GM23338 (cell line): ENCODE measurements at places on chromosomes 7 and 10. TPM values are rescaled to one million over a fixed set of nuclear protein-coding genes. Genes with fewer than 3 reads are reported as not detected.
A peak's percentile ranks its signal among the peaks of the same experiment; 100 is the strongest.

DNA sequence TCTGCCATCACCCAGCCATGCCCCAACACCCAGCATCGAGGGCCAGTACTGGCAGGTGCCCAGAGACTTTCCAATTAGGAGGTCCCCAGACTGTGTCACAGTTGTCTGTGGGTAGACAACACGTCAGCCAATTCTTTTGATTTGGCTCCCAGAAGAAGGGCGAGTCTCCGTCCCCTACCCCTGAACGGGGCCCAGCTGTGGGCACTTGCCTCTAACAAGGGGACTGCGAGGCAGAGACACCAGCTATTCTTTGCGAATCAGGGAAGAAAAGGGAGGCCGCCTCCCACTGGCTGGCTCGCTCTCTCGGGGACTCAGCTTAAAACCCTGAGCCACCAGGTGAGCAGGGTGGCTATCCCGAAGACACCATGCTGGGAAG, 167.3 kb downstream of the USP6NL start:
- H3K27me3 ChIP-seq: no peaks in the 10 kb centered on the region
- DNase-seq: no peak
- H3K4me3 ChIP-seq: no peak overlapping the region
- H3K4me1 ChIP-seq: peaks cover 28% of the 10 kb centered on the region

DNA sequence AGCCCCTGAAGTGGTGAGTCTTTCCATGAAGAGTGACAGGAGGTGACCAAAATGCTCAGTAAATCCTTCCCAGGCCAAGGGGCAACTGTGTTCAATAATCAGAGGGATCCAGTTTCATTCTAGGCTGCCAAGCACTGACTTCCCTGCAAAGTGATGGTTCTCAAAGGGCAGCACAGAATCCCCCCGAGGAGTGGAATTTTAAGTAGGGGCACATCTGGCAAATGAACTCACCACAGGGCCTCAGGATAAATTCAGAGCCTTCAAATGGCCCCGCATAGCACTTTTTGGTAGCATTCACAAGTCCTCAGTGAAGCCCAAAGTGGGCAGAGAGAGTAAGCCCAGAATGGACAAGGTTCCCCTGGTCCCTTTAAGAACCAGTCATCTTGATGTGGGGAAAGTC, 602.5 kb downstream of the GRID1 start:
- no peaks in the 10 kb centered on the region; the same call in 1 of the 2 replicates for H3K36me3 ChIP-seq
- no peaks in the 10 kb centered on the region for H3K27me3 ChIP-seq
- H3K4me1 ChIP-seq: no peaks in the 10 kb centered on the region
- no peak overlapping the region for H3K27ac ChIP-seq

DNA sequence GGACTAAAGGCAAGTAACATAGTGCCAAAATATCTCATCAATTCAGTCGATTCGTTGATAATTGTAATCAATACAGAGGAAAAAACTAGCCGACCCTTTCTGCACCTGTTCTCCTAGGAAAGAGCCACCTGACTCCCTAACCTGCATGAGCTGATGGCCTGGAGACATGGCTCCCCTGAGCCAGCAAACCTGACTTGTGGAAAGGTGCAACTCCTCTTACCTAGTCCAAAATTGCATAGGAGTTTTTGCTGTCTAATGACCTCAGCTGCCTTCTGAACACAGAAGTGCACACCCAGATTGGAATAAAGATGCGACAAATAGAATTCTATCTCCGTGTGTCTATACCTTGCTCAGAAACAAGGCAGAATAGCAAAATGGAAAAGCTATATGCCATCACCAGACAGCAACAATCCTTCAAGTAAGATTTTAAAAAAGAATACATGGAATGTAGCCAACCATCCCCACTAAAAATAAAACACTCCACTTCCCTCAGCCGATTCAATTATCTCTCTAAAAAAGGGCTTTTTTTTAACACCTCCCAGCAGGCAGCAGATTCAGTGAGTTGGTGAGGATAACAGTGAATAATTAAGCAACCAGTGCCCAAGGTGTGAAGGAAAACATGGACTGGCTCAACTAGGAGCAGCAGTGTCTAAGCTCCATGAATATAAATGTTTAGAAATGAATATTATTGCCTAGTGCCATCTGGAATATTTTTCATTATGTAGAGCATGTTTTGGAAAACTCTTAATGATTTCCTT, 26.6 kb upstream of the LMTK2 start:
- no peaks in the 10 kb centered on the region for H3K27me3 ChIP-seq
- no peaks in the 10 kb centered on the region for H3K36me3 ChIP-seq
- H3K4me3 ChIP-seq: no peak overlapping the region
- DNase-seq: no peak

DNA sequence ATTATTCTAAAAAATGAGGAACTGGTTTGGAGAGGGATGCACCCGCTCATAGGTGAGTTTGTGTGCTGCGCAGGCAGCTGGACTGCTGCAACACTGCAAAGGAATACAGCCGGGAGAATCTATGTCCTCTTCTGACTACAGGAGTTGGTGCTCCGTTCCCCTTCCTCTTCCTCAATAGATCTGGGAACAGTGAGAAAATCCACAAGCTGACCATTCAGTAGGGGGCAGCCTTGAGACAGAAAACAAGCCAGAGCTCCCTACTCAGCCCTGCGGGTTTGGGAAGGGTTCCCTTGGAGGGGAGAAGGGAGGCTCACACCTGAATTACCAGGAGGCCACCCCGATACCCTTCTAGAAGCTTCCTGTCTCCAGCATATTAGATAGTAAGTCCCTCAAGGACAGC, 87.3 kb upstream of the FOXI2 start:
- no peaks in the 10 kb centered on the region for H3K27me3 ChIP-seq
- peak; percentile 88 for DNase-seq
- no peak overlapping the region for H3K4me3 ChIP-seq

RBM48 gene
- 8.8 and 9.8 TPM in 2 replicates for total RNA-seq

FAM180A gene
- not detected in 2 replicates for total RNA-seq

- no peak overlapping the region for H3K27ac ChIP-seq
- H3K27me3 ChIP-seq: no peaks in the 10 kb centered on the region
- no peaks in the 10 kb centered on the region for H3K4me1 ChIP-seq
Measured at GRCh38 chr7:40211276-40212003, 76.6 kb downstream of the SUGCT start.

SFTPD gene
- total RNA-seq: 0.70 TPM in 1 of 2 replicates, not detected in the other

LIPM gene
- not detected in 2 replicates for total RNA-seq

XRCC2 gene
- total RNA-seq: 25.7 and 33.2 TPM in 2 replicates

DNA sequence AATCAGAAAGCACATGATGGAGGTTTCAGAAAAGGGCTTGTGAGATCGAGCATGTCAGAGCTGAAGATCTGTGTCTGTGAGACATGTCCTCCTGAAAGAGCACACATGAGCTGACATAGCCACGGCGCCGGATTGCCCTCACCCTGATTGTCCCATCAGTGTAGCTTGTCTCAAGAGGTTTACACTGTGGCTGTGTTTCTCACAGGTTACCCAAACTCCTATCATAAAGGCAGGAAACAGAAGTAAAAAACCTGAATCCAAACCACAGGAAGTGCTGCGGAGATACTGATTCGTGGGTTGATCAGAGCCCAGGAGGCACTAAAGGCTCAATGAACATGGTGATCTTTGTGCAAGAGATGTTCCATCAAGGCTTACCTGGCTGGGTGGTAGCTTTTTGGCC, 3.9 kb upstream of the ATP6V0E2 start:
- H3K27me3 ChIP-seq: peaks cover 20% of the 10 kb centered on the region
- no peak overlapping the region for H3K27ac ChIP-seq
- no peak overlapping the region for H3K4me3 ChIP-seq
- no peak for DNase-seq
- H3K4me1 ChIP-seq: peaks cover 6% of the 10 kb centered on the region; the same call in 1 of the 2 replicates

DNA sequence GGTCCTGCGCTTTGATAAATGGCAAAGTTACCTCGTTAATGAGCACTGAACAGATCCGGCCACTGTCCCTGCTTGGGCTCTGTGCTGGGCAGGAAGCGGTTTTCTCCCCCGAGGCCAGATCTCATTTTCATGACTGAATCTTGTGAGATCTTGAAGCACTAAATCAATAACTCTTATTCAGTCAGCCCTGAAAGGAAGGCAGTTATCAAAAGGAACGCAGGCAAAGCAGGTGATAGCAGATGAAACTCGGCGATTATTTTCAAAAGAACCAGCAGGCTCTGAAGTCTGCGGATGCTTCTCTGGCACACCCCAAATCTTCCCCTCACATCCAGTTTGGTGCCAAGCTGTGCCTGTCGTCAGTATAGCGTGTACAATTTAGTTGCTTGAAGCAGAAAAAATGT, 228.7 kb downstream of the BAMBI start:
- no peaks in the 10 kb centered on the region for H3K27me3 ChIP-seq
- no peak overlapping the region for H3K4me3 ChIP-seq
- no peak for DNase-seq
- H3K36me3 ChIP-seq: no peaks in the 10 kb centered on the region

DNA sequence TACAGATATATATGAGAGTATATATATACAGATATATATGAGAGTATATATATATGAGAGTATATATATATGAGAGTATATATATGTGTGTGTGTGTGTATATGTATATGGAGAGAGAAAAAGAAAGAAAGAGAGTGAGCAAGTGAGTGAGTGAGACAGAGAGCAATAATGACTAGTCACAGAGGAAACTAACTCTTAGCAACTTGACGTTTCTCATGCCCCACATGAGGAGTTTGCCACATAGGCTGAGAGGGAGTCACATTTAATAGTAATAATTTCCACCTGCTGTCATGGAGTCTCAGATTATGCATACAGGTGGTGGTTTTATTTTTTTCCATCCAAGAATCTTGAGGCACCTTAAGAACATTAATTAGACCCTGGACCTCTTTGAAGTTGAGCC, 199.9 kb downstream of the GATA3 start:
- H3K4me1 ChIP-seq: no peaks in the 10 kb centered on the region
- no peak for DNase-seq
- H3K27ac ChIP-seq: no peak overlapping the region
- no peak overlapping the region for H3K4me3 ChIP-seq
- no peaks in the 10 kb centered on the region for H3K27me3 ChIP-seq

- peak overlapping the region; percentile 58 for H3K4me3 ChIP-seq
- no peaks in the 10 kb centered on the region for H3K36me3 ChIP-seq
- H3K27ac ChIP-seq: no peak overlapping the region
- H3K27me3 ChIP-seq: no peaks in the 10 kb centered on the region
- 0 out of 2 replicates have a peak, but pooled peaks cover 7% of the 10 kb centered on the region for H3K4me1 ChIP-seq
- DNase-seq: no peak
Measured at GRCh38 chr7:120949393-120949911, 1.1 kb upstream of the ING3 start.

DNA sequence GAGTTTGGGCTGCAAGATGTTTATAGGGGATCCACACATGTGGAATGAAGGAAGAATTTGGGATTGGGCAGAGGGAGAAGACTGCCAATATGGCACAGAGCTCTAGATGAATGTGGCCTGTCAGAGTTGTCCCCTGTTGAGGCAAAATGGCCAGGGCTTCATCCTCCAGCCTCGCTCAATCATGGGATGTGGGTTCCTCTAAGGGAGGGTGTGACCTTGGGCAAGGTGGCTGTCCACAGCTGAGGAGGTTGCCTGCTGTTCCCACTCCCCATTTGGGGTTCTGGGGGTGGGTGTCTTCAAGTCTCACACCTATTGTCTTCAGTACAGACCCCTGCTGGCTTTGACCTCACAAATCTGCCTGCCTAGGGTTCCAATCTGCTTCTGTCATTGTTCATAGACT, 121.6 kb upstream of the FAM204A start:
- H3K4me3 ChIP-seq: no peak overlapping the region
- H3K27me3 ChIP-seq: no peaks in the 10 kb centered on the region
- no peaks in the 10 kb centered on the region for H3K36me3 ChIP-seq
- no peaks in the 10 kb centered on the region for H3K4me1 ChIP-seq

DNA sequence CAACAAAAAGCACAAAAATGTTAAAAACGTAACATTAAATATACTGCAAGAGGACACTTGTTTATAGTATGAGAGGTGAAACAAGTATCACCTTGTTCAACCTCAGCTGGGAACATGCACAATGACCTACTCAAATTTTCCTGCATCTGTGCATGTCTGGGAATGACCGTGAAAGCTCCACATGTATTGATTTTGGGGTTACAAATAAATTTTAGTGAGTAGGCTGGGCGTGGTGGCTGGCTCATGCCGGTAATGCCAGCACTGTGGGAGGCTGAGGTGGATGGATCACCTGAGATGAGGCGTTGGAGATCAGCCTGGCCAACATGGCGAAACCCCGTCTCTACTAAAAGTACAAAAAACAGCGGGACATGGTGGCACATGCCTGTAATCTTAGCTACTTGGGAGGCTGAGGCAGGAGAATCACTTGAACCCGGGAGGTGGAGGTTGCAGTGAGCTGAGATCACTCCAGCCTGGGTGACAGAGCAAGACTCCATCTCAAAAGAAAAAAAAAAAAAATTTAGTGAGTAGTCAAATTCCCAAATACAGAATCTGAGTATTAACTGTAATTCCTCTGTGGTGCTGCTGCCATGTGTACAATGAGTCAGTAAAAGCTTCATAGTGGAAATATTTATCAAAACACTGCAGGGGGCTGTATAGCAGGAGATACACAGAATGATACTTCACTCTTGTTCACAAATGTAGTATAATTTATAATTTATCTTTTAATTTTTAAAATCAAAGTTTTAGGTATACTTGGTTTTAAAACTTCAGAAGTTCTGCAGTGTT, 41.1 kb downstream of the SUGCT start:
- H3K36me3 ChIP-seq: no peaks in the 10 kb centered on the region
- no peak overlapping the region for H3K27ac ChIP-seq
- H3K27me3 ChIP-seq: no peaks in the 10 kb centered on the region
- H3K4me3 ChIP-seq: no peak overlapping the region

DNA sequence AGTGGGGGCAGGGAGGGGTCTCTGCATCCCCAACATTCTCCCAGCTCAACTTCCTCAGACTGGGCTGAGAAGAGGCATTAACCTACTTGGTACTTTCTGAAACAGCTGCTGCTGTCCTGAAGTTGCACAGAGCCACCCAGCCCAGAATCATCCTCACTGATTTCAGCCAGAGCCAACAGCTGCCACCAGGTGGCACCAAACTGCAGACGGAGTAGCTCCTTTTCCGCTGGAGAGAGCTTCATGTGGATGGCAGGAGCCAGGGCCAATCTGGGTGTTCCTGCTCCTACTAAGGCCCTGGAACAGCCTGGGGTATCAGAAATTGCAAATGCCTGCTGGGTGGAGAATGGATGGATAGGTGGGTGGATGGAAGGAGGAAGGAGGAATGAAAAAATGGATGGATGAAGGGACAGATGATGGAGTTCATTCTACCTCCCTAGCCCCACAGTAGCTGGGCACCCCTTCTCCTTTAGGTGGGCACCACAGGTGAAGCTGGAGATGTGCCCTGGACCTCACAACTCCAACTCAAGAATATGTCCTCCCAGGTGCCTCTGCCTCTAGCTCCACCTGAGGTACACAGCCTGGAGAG, 11.8 kb upstream of the DRGX start:
- peaks cover 9% of the 10 kb centered on the region for H3K27me3 ChIP-seq
- H3K4me3 ChIP-seq: no peak overlapping the region
- DNase-seq: peak; percentile 91
- no peak overlapping the region for H3K27ac ChIP-seq
- H3K36me3 ChIP-seq: no peaks in the 10 kb centered on the region

GRCh38 chr10:13961097-13961496, 369.6 kb downstream of the FRMD4A start:
- no peak overlapping the region for H3K27ac ChIP-seq
- no peak for DNase-seq
- no peaks in the 10 kb centered on the region for H3K27me3 ChIP-seq
- no peak overlapping the region for H3K4me3 ChIP-seq
- H3K36me3 ChIP-seq: no peaks in the 10 kb centered on the region

CTNNA3 gene
- total RNA-seq: 0.50 and 3.3 TPM in 2 replicates
